ENCODE measurements at places on chromosomes 2 and 18.
A peak's percentile ranks its signal among the peaks of the same experiment; 100 is the strongest.

- peak; percentile 98 for DNase-seq
Measured at GRCh38 chr2:84925724-84926376, 20.4 kb downstream of the TMSB10 start.

GRCh38 chr2:88683160-88684021, 8.1 kb upstream of the RPIA start:
- DNase-seq = no peak

- DNase-seq = no peak
Measured at GRCh38 chr2:74599676-74600075, 45.2 kb downstream of the DOK1 start.

DNA sequence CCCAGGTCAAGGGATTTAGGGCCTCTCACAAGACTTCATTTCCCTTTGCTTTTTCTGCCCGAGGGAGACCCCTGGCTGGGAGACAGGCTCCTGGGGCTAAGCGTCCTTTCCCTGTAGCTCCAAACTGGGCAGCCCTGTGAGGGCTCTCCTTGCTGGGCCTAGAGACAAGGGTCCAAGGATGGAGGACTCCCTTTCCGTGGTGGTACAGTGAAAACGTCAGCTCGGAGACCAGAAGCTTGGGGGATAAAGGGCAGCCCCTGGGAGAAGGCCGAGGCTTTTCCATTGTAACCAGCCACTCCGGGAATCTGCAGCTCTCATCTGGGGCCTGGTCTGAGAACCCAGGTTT, 2.3 kb downstream of the SIX2 start:
- DNase-seq = no peak

- DNase-seq = peak; percentile 30
Measured at GRCh38 chr18:57081899-57082298, 65.0 kb upstream of the BOD1L2 start.

- no peak for DNase-seq
Measured at GRCh38 chr2:23487735-23488492, 102.9 kb downstream of the KLHL29 start.

GRCh38 chr2:38174131-38174530, 98.2 kb upstream of the CYP1B1 start:
- no peak for DNase-seq

GRCh38 chr18:62875323-62875722, 160.0 kb downstream of the PHLPP1 start:
- DNase-seq = no peak
